ENCODE measurements at places on chromosomes 1 and 21.

DNA sequence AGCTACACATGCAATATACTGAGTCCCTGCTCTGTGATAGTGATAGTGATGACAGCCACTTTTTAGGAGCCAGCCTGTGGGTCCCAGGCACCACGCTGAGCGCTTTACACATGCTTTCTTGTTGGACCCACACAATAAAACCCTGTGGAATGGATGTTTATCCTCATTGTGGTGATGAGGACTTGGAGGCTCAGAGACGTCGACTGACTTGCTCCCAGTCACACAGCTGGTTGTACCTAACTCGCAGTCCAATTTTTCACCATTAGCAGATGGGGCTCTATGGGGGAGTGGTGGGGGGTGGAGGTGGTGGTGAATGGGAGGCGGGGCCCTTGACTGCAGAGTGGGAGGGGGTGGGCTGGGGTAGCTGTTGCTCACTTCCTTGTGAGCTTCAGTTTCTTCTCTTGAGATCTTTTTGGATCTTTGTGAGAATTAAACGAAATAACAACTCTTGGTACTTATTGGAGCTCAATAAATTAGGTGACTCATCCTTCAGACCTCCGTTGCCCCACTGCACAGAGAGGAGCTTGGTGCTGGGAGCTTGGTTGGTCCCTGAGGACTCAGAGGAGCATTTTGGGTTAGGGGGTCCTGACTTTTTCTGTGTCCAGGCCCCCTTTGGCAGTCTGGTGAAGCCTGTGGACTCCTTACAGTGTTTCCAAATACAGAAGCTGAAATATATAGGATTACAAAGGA is 61.8 kb upstream of the CD1D start:
- no peak for DNase-seq

GRCh38 chr1:246176126-246177024 is 330.7 kb downstream of the SMYD3 start:
- no peak for DNase-seq

DNA sequence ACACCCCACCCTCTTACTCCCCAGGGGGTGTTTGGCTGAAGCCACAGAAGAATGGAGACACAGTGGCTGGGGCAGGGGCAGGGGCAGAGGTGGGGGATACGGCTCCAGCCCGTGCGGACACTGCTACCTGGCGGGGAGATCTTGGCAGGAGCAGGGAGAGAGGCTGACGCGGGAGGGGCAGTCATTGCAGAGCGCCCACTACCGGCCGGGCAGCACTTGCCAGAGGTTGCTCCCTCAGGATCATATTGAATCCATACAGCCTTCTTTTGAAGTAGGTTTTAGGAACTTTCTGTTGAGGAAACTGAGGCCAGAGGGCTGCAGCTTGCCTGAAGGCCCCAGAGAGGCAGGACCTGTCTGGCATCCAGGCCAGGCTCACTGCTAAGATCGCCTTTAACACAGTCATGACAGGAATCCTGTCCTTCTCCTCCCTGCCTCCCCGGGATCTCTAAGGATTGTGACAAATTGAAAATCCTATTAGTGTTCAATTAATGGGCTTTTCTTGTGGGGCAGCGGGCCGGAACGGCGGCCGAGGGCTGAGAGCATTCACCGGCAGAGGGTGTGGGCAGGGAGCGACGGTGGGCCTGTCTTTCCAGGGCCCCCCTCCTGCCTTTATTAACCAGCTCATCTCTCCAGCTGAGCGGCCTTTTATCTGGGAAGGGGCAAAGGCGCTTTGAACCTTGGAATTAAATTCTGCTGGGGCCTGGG is 65.5 kb upstream of the WNT4 start:
- no peak for DNase-seq

- DNase-seq = no peak
Observed at GRCh38 chr1:8006037-8006963, 19.8 kb downstream of the ERRFI1 start.

DNA sequence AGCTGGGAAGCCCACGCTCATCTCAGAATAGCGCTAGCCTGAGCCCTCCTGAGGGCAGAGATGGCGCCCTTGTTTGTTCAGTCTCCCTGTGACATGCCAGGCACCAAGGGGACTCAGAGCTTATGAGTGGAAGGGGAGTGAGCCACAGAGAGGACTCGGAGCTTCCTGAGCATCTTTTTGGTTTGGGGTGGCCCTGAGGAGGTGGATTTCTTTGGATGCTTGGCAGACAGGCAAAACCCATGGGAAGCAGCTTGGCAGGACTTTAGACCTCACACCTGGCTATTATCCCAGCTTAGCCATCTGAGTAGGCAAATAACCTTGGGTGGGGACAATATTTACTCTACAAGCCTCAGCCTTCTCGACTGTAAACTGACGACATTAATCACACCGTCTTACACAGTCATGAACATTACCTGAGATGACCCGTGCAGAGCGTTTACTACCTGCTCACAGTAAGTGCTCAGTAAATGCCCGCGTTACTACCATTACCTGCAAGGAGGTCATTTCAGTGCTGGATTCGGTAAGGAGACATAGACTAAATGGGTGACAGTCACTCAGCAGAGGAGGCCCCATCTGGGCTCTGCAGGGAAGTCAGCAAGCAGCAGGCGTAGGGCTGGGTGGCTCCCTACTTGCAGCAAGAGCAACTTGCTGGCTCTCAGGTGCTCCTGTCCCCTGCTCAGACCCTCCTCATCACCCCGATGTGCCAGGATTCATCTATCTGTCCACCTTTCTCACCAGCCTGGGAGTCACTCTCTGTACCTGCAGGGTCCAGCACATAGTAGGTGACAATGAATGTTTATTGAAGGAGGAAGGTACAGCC is 54.9 kb downstream of the KLHDC7A start:
- DNase-seq = no peak

DNA sequence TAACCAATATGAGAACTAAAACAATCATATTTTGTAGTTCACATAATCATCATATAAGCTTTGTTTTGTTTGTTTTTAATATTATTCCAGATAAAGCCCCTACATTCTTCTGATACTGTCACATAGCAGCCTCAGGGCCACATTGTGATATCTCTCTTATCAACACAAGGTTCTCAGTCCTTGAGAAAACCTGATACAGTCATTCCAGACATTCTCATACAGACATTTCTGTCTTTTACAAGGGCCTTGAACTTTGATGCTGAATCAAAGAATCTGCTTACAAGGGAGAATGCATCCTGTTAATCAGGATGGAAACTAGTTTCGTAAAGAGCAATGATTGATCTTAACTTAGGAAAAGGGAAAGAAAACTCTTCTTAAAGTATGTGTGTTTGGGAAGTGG is 12.7 kb upstream of the VCAM1 start:
- DNase-seq = no peak

GRCh38 chr1:6224718-6225117 is 11.0 kb downstream of the ICMT start:
- no peak for DNase-seq

DNA sequence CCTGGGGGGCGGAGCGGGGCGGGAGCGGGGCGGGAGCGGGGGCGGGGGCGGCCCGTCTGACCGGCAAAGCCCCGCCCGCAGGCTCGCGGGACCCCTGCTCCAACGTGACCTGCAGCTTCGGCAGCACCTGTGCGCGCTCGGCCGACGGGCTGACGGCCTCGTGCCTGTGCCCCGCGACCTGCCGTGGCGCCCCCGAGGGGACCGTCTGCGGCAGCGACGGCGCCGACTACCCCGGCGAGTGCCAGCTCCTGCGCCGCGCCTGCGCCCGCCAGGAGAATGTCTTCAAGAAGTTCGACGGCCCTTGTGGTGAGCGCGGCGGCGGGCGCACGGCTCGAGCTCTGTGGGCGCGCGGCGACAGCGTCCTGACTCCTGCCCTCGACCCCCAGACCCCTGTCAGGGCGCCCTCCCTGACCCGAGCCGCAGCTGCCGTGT is 21.2 kb downstream of the AGRN start:
- no peak for DNase-seq

GRCh38 chr1:56456435-56457101 is 122.8 kb downstream of the PLPP3 start:
- DNase-seq = no peak

- DNase-seq = no peak
Observed at GRCh38 chr1:42006836-42007235, 88.1 kb upstream of the HIVEP3 start.

GRCh38 chr1:178485541-178485981 is 11.2 kb downstream of the CLEC20A start:
- DNase-seq = no peak

DNA sequence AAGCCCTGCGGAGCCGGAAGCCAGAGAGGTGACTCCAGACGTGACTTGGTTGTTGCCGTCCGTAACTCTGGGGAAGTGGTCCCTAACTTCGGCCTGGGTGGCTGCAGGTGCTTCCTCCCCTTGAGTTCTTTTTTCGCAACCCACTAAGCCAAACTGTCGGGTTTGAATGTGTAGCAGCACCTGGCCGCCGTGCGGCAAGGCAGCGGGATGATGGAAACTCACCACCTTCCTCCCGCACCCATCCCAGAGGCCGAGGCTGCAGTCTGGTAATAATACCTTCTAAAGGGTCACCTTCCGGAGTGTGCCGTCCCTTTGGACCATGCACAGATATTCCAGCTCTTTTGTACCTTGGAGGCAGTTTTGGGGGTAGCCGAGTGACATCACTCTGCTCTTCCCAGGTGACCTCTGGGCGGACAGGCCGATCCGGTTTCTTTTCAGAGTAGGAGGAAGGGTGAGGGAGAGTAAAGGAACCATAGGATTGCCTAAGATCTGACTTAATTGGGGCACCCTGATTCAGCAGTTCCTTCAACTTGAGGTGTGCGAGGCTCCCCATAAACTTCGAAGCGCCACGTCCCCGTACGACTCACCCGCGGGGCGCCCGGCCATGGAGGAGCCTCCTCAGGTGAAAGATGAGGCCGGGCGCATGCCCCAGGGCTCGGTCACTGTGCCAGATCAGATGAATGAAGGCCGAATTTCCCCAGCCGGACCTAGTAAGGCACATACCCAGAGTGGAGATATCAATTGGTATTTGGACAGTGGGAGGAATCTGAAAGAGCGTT is 1.0 kb downstream of the KCNK1 start:
- no peak for DNase-seq

DNA sequence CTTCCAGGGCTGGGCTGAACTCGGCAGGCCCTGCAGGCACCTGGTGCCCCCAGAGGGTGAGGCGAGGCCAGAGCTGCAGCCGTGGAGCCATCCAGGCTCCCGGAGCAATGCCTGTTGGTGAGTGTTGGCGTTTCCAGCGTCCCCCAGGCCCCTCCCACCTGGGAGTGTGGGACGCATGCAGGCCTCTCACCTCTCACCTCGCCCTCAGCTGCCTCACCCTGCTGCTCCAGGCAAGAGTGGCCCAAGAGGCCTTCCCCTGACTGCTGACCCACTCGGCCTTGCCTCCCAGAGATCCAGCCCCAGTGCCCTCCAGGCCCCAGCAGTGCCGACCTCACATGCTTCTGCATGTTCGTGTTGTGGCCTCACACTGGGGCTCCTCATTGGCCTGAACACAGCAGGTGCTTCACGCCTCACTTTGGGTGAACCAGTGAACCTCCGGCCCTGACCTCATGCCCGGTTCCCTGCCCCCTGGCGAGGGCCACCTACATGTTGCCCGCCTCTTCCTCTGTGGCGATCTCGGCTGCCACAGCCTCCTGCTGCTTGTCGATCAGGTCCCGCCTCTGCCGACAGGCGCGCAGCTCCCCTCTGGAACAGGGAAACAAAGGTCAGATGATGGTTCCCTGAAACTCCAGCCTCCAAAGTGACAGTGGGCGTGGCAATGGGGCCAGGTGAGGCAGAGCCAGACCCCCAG is 17.0 kb downstream of the CFAP74 start:
- no peak for DNase-seq

GRCh38 chr1:117607471-117607870 is 1.6 kb downstream of the TENT5C start:
- DNase-seq = peak; percentile 75

- no peak for DNase-seq
Observed at GRCh38 chr1:99869304-99869703, 19.1 kb downstream of the AGL start.

- no peak for DNase-seq
Observed at GRCh38 chr1:210170220-210170619, 62.4 kb upstream of the SERTAD4 start.

DNA sequence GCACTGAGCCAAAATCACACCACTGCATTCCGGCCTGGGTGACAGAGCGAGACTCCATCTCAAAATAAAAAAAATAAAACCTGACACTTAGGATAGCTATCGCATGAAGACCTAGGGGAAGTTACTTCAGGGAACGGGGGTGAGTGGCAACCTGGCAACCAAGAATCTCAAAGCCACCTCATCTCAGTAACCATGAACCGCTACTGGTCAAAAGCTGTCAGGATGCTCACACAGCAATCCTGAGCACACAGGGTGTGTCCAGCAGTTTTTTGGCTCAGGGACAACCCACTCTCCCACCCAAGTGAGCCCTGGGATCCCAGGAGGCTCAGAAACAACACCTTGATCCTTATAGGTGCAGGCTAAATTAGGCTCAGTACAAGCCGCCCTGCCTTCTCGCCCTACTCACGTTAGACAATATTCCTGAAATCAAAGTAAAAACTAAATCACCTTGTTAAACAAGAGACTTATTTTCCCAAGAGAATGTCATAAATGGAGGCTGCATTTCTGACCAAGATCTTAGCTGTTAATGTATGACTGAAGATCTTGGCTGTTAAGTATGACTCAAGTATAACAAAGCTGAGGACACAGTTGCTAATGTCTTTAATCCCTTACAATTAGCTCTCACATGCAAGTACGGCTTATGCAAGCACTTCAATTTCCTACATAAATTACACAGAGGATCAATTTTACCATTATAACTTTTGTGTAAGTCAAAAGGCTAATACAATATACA is 48.3 kb upstream of the NADK start:
- DNase-seq = no peak

GRCh38 chr1:165456114-165456513 is 11.2 kb upstream of the RXRG start:
- DNase-seq = no peak

DNA sequence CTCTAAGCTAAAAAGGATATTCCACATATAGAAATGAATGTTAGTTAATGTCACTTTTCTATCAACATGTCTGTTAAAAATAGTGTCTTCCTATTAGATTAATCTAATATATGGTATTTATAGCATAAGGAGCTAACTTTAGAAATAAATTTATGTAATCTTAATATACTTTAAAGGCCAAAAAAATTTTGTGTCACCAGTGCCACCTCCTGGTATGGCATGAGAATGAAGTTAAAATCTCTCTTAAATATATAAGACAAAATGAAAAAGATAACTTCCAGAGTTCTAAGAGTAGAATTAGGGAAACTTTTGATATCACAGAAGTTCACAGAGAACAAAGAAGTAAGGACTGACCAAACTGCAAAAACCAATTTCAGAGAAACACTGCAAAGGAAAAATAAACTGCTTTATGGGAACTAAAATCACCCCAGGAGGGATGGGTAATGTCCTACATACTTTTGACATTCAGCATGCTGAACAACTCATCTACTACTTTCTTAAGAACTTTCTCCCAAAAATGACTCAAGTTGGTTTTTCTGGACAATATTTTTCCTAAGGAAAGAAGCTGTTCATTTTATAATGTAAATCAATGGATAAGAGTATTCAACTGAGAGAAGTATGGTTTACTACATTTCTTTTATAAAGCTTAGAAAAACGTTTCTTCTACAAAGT is 82.8 kb downstream of the TRIM33 start:
- no peak for DNase-seq

Measured in CD4-positive, alpha-beta T cell treated with Interleukin-15 for 1 hour (primary cell).